ENCODE measurements at places on chromosomes 6 and 20.
A peak's percentile ranks its signal among the peaks of the same experiment; 100 is the strongest.

- peak; percentile 35 for DNase-seq
Observed at GRCh38 chr20:35511814-35512420, 17.5 kb downstream of the C20orf173 start.

GRCh38 chr20:62814060-62814708 lies 2.7 kb upstream of the COL9A3 start:
- DNase-seq: no peak

- DNase-seq: no peak
Observed at GRCh38 chr6:4344317-4344899, 209.0 kb upstream of the ECI2 start.

DNA sequence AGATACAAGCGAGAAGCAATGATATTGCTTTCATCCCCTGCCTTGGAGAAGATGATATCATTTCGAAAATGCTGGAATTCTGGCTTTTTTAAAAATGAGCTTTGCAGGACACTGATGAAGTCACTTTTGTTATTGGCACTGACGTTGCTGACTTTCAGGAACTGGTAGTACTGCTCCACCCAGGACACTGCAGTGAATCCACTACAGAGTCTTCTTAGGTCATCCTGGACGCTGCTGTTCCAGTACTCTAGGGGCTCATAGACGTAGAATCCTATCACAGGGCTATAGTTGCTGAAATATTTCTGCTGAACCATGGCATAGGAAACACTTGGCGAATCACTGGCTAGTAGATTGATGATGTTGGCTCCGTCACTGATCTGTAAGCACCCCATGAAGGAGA lies 97.2 kb downstream of the OPN5 start:
- DNase-seq: no peak

- no peak for DNase-seq
Observed at GRCh38 chr6:135955099-135955498, 103.6 kb downstream of the PDE7B start.

GRCh38 chr6:113433335-113433991 lies 423.7 kb upstream of the MARCKS start:
- no peak for DNase-seq

- DNase-seq: no peak
Observed at GRCh38 chr6:156910938-156911337, 133.8 kb downstream of the ARID1B start.

- peak; percentile 77 for DNase-seq
Observed at GRCh38 chr6:150528648-150529285, 70.9 kb upstream of the PLEKHG1 start.

GRCh38 chr6:33950472-33950881 lies 146.7 kb upstream of the MLN start:
- no peak for DNase-seq

GRCh38 chr6:155297669-155298068 lies 16.6 kb downstream of the TFB1M start:
- DNase-seq: peak; percentile 41

DNA sequence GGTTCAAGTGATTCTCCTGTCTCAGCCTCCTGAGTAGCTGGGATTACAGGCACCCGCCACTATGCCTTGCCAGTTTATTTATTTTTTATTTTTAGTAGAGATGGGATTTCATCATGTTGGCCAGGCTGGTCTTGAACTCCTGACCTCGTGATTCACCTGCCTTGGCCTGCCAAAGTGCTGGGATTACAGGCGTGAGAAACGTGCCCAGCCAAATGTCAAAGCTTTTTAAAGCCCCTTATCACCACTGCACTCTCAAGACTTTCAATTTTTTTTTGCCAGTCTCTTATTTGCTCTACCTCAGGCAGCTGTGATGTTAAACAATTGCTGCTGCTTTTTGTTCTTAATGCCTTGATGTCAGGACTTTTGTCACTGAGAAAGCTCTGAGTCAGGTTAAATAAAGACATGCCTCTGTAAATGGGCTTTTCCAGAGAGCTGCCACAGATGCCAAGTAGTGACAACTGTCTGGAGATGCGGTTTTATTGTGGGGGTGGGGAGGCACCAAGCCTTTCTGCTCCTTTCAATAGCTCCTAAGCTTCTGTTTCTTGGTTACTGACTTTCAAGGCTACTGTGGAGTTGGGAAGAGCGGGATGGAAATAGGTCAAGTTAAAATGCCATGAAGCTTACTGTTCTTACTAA lies 29.2 kb downstream of the RSPH3 start:
- peak; percentile 26 for DNase-seq

DNA sequence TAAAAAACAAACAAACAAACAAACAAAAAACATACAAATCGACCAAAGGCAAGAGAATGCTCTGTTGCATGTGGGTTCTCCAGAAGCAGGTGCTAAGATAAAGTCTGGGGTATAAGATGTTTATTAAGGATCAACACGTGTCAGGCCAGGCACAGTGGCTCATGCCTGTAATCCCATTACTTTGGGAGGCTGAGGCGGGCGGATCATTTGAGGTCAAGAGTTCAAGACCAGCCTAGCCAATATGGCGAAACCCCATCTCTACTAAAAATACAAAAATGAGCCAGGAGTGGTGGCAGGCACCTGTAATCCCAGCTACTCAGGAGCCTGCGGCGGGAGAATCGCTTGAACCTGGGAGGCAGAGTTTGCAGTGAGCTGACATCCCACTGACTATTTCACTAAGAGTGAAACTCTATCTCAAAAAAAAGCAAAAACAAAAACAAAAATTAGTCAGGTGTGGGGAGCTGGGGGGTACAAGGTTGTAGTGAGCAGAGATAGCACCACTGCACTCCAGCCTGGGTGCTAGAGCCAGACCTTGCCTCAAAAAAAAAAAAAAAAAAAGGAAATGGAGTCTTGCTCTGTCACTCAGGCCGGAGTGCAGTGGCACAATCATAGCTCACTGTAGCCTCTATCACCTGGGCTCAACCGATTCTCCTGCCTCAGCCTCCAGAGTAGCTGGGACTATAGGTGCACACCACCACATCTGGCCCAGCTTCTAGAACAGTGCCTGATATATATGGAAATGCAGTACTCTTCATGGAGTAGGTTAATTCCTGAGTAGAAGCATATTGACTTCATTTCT lies 86.8 kb upstream of the JARID2 start:
- DNase-seq: no peak

DNA sequence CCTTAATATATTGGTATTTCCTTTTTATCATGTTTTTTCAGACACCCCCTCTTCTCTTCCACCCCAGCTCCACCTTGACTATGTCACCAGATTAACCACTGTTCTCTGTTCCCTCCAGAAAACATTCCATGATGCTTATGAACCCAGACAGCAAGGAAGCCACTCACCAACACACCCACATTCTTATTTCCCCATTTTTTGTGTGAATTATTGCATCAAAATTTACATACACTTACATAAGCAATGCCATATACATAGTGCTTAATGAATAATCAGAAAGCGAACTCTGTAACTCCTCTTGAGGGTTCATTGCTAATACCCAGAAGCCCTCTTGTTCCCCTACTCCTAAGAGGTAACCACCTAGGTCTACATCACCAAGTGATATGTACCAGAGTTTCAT lies 182.3 kb upstream of the CDYL start:
- no peak for DNase-seq

DNA sequence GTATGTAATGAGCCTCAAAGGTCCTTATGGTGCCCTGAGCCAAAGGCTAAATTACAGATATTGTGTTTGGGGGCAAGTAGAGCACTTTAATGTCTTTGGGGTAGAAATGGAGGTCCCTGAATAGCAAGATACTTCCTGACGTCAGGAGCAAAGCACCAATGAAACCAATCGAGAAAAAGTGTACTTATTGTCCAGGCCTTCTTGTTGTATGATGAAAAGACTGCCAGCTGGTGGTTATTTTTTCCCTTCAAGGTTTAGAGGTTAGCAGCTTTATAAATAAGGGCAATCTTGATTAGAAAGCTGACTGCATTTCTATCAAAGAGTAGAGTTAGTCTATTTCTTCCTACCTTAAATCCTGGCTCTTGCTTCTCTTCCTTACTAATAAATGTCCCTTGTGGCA lies 76.1 kb upstream of the HSF2 start:
- DNase-seq: no peak

- DNase-seq: no peak
Observed at GRCh38 chr6:56652994-56653393, 10.3 kb upstream of the DST start.

- no peak for DNase-seq
Observed at GRCh38 chr6:137836788-137837187, 30.3 kb upstream of the TNFAIP3 start.

DNA sequence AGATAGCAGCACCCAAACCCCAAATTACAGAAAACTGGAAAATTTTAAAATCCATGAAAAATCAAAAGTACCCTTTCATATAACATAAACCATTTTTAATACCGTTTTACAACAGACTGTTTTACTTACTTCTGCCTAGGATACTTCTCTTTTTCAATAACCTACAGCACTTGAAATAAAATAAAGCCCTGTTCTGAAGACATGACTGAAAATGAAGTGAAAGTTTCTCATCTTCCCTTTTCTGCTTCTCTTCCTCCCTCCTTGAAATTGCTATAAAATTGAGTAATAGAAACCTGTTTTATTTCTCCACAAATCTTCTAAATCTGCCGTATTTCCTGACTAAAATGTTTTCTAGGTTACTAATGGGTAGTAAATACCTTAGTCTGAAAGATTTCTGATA lies 20.3 kb downstream of the MMS22L start:
- no peak for DNase-seq

- peak; percentile 81 for DNase-seq
Observed at GRCh38 chr6:170522565-170523183, 30.4 kb downstream of the PSMB1 start.

GRCh38 chr6:56387621-56388414 lies 140.4 kb upstream of the COL21A1 start:
- DNase-seq: no peak

DNA sequence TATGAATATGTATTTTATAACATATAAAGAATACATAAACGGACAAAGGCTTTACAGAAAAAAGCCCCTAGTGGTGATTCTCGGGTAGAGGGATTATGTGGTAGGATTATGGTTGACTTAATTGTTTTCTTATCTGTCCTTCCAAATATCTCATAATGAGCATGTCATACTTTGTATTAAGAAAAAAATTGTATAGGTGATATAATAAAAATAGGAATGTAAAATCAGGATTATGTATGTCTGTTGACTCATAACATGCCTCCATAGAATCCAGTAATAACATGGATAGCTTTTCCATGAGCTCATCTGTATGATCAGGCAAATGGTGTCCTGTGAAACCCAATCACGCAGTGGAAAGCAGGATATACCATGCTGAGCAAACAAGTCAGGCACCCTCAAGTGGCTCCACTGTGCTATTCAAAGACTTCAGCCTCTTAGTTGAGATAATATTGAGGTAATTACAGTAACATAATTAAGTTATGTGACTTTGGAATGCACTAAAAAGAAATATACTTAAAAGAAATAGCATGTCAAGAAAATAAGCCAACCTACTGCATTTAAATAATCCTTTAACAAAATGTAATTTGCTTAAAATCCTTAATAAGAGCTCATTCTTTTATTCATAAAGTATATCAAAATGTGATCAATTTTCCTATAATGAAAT lies 39.6 kb upstream of the PRELID3B start:
- DNase-seq: no peak

DNA sequence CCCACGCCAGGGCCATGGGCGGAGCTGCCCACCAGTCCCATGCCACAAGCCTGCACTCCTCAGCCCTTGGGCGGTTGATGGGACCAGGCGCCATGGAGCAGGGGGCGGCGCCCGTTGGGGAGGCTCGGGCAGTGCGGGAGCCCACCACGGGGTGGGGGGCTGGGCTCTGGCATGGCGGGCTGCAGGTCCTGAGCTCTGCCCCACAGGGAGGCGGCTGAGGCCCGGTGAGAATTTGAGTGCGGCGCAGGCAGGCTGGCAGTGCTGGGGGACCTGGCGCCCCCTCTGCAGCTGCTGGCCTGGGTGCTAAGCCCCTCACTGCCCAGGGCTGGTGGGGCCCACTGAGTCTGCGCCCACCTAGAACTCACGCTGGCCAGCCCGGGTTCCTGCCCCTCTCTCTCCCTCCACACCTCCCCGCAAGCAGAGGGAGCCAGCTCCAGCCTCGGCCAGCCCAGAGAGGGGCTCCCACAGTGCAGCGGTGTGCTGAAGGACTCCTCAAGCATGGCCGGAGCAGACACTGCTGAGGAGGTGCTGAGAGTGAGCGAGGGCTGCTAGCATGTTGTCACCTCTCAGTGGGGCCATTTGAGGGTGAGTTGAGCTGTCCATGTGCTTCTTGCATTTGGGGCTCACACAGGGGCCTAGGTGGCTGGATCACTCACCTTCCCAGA lies 4.0 kb downstream of the MRAP2 start:
- DNase-seq: no peak

DNA sequence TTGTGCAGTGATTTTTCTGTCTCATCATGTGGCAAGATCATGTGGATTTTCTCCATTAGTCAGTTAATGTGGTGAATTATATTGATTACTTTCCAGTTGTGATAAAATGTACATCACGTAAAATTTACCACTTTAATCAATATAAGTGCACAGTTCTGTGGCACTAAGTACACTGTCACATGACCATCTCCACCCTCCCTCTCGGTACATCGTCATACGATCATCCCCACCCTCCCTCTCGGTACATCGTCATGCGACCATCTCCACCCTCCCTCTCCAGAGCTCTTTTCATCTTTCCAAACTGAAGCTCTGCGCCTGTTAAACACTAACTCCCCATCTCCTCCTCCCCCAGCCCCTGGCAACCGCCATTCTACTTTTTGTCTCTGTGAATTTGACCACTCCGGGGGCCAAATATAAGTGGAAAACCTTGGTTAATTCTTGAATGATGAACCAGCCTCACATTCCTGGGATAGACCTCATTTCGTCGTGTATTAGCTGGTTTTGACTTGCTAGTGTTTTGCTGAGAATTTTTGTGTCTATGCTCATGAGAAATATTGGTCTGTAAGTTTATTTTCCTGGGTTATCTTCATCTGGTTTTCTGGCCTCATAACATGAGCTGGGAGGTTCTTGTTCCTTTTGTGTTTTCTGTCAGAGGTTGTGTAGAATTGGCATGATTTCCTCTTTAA lies 10.8 kb downstream of the NTSR1 start:
- no peak for DNase-seq

GRCh38 chr6:156715839-156716238 lies 61.3 kb upstream of the ARID1B start:
- no peak for DNase-seq

DNA sequence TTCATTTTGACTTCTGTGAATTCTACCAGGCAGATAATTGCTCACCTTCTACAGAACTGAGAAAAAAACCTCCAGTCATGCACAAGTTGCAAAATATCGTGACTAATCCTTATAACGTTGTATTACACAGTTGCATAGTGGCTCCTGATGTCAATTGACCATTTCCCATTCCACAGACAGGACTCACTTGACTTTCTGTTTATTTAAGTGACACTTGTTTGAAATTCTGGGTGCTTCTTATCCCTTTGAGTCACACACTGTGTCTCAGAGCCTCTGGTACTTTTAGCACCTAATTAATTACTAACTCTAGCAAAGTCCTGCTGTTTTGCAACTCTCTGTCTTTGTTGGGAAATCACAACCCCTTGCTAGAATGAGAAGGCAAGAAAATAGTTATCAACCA lies 16.2 kb upstream of the RSPO3 start:
- no peak for DNase-seq

GRCh38 chr6:8436966-8437365 lies 1.6 kb upstream of the SLC35B3 start:
- no peak for DNase-seq

All from neural progenitor cell (in vitro differentiated cells).